Pancreas (tissue), 10 donors: ENCODE measurements at places on chromosomes 7 and 10. TPM values are rescaled to one million over a fixed set of nuclear protein-coding genes. Genes with fewer than 3 reads are reported as not detected.

DNA sequence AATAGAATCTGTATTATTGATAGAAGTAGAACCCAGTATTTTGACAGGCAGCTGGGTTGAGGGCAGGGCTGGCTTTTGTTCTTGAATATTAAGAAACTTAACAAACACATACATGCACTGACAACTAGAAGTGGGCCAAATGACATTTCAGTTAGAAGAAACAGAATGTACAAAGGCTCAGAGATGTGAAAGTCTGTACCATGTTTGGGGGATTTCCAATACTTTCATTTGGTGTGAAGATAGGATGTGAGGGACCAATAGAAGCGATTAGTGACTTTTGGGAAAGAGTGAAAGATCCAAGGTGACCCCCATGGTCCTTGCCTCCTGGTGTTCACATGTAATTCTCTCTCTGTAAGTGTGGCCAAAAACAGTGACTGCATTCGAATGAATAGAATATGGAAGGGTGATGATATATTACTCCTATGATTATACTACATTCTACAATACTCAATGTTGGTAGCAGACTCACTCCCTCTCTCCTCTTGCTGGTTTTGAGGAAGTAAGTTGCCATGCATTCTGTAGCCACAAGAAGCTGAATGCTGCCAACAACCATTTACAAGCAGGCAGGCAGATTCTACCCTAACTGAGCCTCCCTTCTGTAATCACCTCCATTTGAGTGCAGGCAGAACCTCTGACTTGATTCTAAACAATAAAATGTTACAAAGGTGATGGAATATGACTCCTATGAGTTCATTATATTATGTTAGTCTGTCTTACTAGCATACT, 151.4 kb downstream of the TMEM168 start:
- no peak for DNase-seq

Gene RPEL1
- not detected for polyA plus RNA-seq

- no peak for DNase-seq
Observed at GRCh38 chr7:116062666-116063065, 32.1 kb upstream of the TFEC start.

Gene PKD2L1
- polyA plus RNA-seq = 0.11 TPM

GRCh38 chr7:4879396-4880081, 4.0 kb downstream of the RADIL start:
- no peak for DNase-seq

Gene GARIN1A
- 3.1 TPM for polyA plus RNA-seq

DNA sequence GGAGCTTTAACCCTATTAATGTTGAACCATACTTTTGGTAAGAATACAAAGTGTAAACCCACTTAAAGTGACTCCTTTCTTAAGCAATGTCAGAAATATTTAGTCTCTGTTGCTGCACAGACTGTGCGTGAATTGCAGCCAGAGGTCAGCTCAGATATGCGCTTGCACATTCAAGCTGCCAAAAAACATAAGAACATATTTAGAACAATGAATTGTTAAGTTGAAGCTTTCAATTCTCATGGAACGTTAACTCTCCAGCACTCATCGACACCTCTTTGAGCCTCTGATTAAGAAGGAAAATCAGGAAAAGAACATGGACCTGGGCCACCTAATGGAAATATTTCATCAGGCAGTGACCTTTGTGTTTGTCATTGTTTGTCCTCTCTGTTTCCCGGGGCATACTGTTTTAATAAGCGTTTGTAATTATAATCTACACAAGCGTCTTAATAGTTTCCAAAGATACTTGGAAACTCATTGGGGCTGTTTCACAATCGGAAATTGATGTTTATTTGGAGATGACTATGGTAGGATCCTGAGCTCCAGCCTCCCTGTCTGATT, 193.0 kb upstream of the CELF2 start:
- no peak for DNase-seq

- no peak for DNase-seq
Observed at GRCh38 chr7:22625251-22625650, 101.7 kb upstream of the IL6 start.

DNA sequence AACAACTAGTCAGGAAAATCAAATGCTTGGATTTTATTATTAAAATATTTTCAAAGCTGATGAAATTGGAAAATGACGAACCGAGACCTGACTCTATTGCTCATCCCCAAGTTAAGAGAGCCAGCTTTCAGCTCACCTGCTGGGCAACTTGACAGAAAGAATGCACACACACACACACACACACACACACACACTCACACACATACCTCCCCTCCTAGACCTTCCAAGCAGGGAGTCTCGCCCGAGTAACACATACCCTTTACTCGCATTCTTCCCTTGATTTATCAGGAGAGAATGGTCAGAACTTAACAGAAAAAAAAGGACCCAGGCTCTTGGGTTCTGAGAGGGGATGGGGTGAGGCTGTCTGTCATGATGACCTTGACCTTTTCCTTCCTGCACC, 19.1 kb downstream of the GPRIN2 start:
- DNase-seq = no peak

Gene ANKRD7
- 1.2 TPM for polyA plus RNA-seq

Gene LIPM
- polyA plus RNA-seq = not detected

Gene CYP2C8
- 7.5 TPM for polyA plus RNA-seq

GRCh38 chr7:133203490-133203889, 49.4 kb upstream of the EXOC4 start:
- no peak for DNase-seq

DNA sequence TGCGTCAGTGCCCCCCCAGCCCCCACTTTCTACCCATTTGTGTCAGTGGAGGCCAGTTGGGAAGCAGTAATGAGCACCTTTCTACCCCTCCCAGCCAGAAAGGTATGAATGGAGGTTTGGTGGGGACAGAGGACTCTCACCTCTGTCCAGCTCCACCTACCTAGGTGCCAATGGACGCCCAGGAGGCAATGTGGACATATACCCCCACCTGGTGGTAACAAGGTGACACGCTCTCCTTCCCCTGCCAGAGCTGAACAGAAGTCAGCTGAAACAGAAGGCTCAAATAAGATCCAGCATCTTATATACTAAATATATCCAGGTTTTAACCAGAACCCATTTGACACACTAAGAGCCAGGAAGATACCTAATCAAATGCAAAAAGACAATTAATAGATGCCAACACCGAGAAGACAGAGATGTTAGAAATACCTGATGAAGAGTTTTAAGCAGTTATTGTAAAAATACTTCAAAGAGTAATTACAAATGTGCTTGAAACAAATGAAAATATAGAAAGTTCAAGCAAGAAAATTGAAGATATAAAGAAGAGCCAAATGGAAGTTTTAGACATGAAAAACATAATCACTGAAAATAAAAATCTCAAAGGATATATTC, 18.4 kb upstream of the SORCS3 start:
- DNase-seq = no peak

DNA sequence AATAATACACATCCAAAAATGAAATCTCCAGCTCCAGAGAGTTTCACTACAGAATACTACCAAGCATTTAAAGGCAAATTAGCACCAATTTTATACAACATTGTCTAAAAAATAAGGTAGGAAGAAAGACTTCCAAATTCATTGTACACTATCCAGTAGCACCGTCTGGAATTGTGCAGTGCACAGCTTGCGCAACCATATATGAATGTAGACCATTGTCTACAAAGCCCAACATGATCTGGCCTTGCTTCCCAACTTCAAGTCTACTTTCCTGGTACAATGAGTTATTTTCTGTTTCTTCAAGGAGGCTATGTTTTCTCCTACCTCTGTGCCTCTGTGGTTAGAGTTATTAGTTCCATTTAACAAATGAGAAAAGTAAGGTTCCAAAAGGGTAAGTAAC, 115.4 kb upstream of the FOXK1 start:
- DNase-seq = no peak

GRCh38 chr7:132430861-132431822, 145.1 kb downstream of the PLXNA4 start:
- DNase-seq = no peak

Gene CYP2E1
- 9.9 TPM for polyA plus RNA-seq

Gene XRCC2
- 0.08 TPM for polyA plus RNA-seq

DNA sequence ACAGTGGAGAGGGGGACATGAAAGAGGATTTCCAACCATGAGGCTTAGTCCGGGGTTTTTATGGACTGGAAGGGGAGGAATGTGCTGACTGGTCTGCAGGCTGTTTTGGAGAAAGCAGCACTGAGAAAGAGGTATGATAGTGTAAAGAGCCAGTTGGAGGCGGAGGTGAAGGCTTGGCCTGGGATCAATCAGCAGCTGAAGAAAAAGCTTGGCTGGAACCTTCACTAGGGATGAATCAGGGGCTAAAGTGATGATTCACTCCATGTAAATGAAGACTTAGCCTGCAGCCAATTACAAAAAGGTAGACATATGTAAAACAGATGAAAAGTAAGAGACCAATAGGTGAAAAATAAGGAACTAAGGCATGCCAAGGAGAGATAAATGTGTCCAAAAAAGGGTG, 1382.6 kb downstream of the GATA3 start:
- no peak for DNase-seq
